HepG2 (cell line): ENCODE measurements at places on chromosomes 11 and 22. TPM values are rescaled to one million over a fixed set of nuclear protein-coding genes. Genes with fewer than 3 reads are reported as not detected.

SOX10 gene
- not detected in 2 replicates for total RNA-seq

PRG3 gene
- total RNA-seq: not detected in 2 replicates

CELSR1 gene
- total RNA-seq: 1.5 and 1.8 TPM in 2 replicates

DNA sequence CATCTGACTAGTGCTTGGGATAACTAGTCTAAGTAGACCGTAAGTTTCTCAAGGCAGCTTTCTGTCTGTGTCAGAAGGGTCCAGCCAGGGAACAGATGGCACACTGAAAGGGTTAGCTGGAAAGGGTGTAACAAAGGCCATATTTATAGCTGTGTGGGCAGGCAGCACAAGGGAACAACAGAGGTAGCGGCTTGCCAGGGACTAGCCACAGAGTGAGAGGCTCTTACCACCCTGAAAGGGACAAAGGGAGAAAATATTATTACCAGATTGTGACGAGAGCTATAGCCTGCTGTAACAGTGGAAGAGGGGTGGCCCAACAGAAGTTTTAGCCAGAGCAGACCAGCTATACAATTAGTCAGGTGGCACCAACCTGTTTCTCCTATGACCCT is 129.4 kb downstream of the CCDC34 start:
- H3K27me3 ChIP-seq: no peaks in the 10 kb centered on the region
- H3K36me3 ChIP-seq: no peaks in the 10 kb centered on the region
- peaks cover 23% of the 10 kb centered on the region for H3K4me1 ChIP-seq

DNA sequence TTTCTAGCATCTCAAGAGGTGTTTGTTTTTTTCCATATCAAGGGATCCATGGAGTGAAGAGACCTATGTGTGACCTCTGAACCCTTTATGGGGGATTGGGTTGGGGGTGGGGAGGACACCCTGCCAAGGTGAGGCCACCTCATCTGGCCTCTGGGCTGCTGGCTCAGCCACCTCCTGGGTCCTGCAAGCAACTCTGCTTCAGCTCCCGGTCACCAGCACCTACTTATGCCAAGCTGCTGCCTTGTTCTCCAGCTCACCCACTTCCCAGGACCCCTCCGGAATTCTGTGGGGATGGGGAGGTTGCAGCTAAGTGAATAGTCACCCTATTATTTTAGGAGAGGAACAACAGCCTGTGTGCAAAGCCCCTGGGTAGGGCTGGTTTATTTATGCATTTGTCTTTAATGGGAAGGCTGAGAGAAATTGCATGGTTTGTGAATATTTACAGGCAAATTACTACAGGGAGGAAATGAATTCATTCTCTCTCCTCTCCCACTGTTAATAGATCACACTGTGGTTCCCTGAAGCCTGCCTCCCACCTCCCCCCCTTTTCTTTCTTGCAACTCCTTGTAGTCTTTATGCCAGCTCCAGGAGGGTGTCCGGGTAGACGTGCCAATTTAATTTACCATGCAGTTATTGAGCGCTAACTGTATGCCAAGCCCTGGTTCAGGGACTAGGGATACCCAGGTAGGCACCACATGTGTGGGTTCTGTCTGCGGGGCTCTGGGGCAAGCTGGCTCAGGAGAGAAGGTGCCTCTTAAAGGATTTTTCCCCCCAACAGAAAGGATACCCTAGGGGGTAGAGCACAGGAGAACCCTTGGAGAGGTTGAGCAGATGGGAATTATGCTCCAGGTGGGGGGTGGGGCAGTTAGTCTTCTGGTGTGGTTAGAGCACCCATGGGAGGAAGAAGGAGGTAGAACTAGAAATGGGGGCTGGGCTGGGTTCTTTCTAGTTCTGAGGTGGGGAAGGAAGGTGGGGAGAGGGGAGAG is 50.7 kb downstream of the TSPAN18 start:
- H3K27me3 ChIP-seq: no peaks in the 10 kb centered on the region
- DNase-seq: no peak
- no peak overlapping the region for H3K27ac ChIP-seq
- no peaks in the 10 kb centered on the region for H3K4me1 ChIP-seq
